Endothelial cell of umbilical vein (primary cell): ENCODE measurements at places on chromosomes 16 and 17. TPM values are rescaled to one million over a fixed set of nuclear protein-coding genes. Genes with fewer than 3 reads are reported as not detected.
A peak's percentile ranks its signal among the peaks of the same experiment; 100 is the strongest.

The CLEC10A gene
- not detected in 2 replicates for total RNA-seq

The NAGS gene
- 5.8 and 6.1 TPM in 2 replicates for total RNA-seq

The ACSM3 gene
- total RNA-seq = 10.2 and 37.3 TPM in 2 replicates

The CPNE7 gene
- total RNA-seq = 1.5 and 2.0 TPM in 2 replicates

The CHST6 gene
- total RNA-seq = 0.60 and 0.81 TPM in 2 replicates

The KRTAP4-4 gene
- not detected in 2 replicates for total RNA-seq

The SLC25A39 gene
- total RNA-seq = 88.5 and 97.9 TPM in 2 replicates

The EZH1 gene
- 29.8 and 31.4 TPM in 2 replicates for total RNA-seq

The EFCAB13 gene
- 8.3 and 12.9 TPM in 2 replicates for total RNA-seq

The TPPP3 gene
- total RNA-seq = 1.3 and 2.0 TPM in 2 replicates

The P2RX1 gene
- not detected in 2 replicates for total RNA-seq

The SLFN12L gene
- total RNA-seq = not detected in 2 replicates

The KIF22 gene
- 82.3 and 90.0 TPM in 2 replicates for total RNA-seq

- DNase-seq = no peak
Measured at GRCh38 chr17:1755252-1755826, 6.5 kb upstream of the SERPINF1 start.

GRCh38 chr16:11682655-11683096, 14.4 kb downstream of the SNN start:
- DNase-seq = no peak

GRCh38 chr17:41016578-41017215, 7.8 kb upstream of the KRTAP3-1 start:
- DNase-seq = no peak

GRCh38 chr17:2719861-2720260, 8.3 kb upstream of the CLUH start:
- no peak for DNase-seq

GRCh38 chr16:84514295-84514873, 9.9 kb upstream of the MEAK7 start:
- no peak for DNase-seq

GRCh38 chr16:11896486-11897176, 19.1 kb downstream of the GSPT1 start:
- DNase-seq = peak; percentile 70

GRCh38 chr16:54326266-54326662, 39.7 kb upstream of the IRX3 start:
- DNase-seq = no peak

DNA sequence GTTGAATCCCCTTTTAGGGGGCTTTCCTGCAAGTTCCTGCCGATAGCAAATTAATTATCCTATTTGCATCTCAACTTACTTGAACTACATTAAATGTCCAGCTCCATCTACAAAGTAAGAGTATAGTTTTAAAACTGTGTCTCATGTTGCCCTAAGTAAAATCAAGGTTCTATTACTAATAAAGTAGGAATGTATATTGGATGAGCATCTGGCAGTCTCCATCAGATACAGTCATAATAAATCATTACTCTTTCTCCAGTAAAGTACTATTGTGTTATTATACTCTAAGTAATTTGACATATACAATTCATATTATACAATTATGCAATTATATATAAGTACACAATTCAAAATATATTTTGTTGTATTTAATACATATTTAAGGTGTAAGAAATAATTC, 249.3 kb downstream of the CEP112 start:
- no peak for DNase-seq

- DNase-seq = no peak
Measured at GRCh38 chr17:15264542-15264941, 584 bp downstream of the PMP22 start.

DNA sequence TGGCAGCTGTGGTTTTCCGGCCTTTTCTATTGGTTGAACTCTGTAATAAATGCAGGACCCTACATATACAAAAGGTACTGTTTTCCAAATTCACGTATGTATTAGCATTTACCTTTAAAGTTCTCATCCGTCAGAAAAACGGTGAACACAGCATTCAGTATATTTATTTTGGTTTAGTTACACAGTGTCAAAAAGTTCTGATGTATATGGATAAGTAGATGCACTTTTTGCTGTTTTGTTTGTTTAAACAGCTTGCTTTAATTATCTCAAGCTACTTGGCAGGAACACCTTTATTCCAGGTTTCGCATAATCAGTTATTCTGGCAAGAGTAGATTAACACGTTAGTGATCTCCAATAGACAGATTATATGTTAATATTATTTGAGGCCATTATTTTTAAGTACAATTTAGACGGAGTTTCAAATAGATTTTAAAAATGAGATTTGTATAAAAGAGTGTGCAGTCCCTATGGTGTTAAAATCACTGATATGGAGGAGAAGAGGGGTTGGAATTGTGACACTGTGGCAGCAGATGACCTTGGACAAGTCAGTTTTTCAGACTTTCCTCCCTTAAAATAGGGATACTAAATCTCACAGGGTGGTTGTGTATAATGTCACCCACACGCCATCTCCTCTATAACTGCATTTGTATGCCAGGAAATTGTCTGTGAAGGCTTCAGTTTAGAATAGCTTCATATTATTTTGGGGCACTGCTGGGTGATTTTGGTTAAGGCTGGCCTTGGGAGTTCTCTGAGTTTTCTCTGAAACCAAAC, 2.1 kb downstream of the HERPUD1 start:
- no peak for DNase-seq

DNA sequence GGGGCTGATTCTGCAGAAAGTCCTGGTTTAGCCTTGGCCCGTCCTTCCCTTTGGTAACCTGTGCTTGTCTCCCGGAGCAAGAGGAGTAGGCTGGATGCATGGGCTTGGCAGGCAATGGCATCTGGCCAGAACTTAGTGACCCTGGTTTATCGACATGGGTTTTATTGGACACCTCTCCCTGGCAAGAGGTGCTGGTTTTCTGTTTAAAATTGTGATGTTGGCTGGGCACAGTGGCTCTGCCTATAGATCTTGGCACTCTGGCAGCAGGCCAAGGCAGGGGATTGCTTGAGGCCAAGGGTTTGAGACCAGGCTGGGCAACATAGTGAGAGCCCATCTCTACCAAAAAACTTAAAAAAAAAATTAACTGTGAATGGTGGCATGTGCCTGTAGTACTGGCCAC, 31.2 kb downstream of the SLC12A3 start:
- DNase-seq = no peak

DNA sequence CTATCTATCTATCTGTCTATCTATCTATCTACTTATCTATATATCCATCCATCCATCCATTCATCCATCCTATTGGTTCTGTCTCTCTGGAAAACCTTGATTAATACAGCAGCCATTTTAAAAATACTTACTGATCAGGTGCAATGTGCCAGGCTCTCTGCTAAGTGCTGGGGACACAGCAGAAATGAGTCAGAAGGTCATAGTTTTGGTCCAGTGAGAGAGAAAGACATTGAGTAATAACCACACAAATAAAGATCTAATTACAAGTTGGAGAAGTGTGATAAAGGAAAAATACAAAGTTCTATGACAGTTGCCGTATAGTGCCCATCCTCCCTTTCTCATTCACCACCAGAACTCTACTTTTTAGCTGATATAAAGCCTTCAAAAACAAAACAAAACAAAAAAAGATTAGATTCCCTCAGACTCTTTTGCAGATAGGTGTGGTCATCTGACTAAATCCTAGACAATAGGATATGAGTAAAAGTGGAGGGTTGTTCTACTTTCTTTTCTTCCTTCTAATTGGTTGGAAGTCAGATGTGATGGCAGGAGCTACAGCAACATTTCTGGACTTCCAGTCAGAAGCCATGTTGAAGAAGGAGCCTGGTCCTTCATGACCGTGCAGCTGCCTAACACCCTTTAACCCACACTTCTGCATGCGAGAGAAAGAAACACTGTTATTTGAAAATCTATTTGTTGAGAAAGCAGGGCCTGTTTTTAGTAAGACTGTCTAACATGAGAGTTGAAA, 72.0 kb upstream of the TOX3 start:
- no peak for DNase-seq

GRCh38 chr17:27514595-27515413, 58.6 kb downstream of the KSR1 start:
- DNase-seq = no peak

GRCh38 chr16:72107371-72107770, 13.7 kb downstream of the DHX38 start:
- no peak for DNase-seq

GRCh38 chr16:11611871-11612664, 25.3 kb upstream of the LITAF start:
- DNase-seq = no peak

DNA sequence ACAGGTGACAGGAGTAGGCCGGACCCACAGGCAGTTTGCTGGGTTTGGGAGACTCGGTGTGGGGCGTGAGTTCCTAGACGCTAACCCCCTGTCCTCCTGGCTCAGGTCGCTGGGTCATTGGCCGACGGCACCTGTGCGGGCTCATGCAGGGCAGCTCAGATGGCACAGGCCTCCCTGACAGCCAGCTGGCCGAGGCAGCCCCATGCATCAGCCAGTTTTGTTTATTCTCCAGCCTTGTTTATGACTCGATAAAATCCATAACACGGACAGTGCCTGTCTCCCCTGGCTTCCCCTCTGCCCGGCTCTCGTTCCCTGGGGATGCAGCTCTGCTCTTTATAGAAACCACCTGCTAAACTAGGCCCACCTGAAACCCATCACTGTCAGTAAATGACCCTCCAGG, 46.0 kb downstream of the SDK2 start:
- no peak for DNase-seq

DNA sequence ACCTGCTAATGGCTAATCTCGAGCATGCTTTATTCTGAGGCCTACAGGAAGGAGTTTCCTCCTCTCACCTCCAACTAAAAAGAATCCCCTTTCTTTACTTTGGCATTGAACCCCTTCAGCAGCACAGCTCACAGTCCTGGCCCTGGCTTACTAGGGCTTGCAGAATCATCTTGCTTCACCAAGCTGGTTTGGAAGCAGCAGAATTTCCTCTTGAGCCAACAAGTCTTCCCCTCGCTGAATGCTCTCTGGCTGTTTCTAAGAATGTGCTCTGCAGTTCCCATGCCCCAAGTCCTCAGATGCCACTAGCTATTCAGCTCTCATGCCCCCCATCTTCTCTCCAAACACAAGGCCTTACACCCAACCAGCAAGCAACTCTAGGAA, 271.2 kb downstream of the NTN1 start:
- DNase-seq = no peak

DNA sequence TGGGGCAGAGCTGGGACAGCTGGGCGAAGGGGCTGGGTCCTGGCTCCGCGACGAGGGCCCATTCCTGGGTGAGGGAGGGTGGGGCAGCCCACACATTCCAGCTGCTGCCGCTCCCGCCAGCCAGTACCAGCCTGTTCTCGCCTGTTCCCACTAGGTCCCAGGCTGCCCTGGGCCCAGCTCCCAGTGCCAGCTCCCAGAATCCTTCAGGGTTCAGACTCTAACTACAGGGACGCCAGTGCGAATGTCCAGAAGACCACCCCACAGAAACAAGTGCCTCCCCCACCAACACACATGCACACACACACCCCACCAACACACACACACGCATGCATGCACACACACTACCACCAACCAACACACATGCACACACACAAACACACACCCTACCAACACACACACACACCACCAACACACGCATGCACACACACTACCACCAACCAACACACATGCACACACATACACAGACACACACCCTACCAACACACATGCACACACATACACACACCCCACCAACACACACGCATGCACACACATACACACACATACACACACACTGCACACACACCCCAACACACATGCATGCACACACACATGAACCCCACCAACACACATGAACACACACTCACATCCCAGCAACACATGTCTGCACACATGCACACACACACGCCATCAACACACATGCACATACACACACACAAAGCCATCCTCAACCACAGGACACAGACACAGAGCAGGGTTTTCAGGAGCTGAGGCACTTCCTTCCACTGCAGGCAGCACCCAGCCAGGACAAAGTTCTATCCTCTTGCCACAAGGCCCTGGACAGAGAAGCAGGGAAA, 27.5 kb upstream of the KRT17 start:
- DNase-seq = no peak

DNA sequence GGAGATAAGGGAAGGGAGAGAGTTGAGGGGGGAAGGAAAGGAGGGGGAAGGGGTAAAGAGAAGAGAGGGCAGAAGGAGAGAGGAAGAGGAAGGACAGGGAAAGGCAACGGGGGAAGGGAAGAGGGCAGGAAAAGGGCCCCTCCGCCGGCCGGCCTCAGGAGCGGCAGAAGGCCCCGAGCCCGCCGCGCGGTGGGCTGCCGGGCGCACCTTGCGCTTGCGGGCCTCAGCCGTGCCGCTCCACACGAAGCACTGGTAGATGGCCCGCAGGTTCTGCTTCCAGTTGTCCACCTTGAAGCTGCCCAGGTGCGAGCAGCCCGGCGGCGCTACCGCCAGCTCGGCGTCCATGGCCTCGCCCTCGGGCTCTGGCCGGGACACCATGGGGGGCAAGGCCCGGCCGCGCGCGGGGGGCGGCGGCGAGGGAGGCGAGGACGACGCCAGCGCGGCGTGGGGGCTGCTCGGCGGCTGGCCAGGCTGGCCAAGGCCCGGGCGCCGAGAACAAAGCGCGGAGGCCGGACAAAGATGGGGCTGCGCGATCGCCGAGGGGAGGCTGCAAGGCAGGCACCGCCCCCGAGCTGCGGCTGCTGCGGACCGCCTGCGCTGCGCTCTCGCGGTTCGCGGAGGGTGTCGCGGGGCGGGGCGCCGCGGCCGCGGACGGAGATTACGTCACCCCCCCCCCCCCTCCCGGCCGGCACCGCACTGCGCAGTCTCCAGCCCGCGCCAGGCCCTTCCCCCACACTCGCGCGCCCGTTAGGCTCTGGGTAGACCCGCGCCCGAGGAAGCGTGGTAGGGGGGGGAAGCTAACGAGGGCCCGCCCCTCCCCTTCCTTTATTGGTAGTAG, at the start of gene USP22:
Gene USP22, minus strand, starts transcription at position 554 of the 838 bp plus-strand sequence. Its CDS starts 176 bp downstream, at position 378.
- no peak for DNase-seq

GRCh38 chr16:51167170-51167895, 16.3 kb upstream of the SALL1 start:
- no peak for DNase-seq

GRCh38 chr17:4480929-4481898, 17.5 kb upstream of the SPNS2 start:
- no peak for DNase-seq

- DNase-seq = no peak
Measured at GRCh38 chr16:56352351-56353053, 72.8 kb downstream of the AMFR start.

GRCh38 chr17:56260376-56261002, 107.2 kb downstream of the ANKFN1 start:
- DNase-seq = no peak

- DNase-seq = peak; percentile 63
Measured at GRCh38 chr17:50865060-50865867, 890 bp downstream of the TOB1 start.

- DNase-seq = no peak
Measured at GRCh38 chr17:5133311-5133710, 17.5 kb downstream of the USP6 start.

- no peak for DNase-seq
Measured at GRCh38 chr17:42563143-42563509, 1.2 kb downstream of the COASY start.
